ENCODE measurements at places on chromosomes 1 and 21.

- no peak for DNase-seq
Measured at GRCh38 chr1:223827193-223827663, 18.5 kb downstream of the TP53BP2 start.

DNA sequence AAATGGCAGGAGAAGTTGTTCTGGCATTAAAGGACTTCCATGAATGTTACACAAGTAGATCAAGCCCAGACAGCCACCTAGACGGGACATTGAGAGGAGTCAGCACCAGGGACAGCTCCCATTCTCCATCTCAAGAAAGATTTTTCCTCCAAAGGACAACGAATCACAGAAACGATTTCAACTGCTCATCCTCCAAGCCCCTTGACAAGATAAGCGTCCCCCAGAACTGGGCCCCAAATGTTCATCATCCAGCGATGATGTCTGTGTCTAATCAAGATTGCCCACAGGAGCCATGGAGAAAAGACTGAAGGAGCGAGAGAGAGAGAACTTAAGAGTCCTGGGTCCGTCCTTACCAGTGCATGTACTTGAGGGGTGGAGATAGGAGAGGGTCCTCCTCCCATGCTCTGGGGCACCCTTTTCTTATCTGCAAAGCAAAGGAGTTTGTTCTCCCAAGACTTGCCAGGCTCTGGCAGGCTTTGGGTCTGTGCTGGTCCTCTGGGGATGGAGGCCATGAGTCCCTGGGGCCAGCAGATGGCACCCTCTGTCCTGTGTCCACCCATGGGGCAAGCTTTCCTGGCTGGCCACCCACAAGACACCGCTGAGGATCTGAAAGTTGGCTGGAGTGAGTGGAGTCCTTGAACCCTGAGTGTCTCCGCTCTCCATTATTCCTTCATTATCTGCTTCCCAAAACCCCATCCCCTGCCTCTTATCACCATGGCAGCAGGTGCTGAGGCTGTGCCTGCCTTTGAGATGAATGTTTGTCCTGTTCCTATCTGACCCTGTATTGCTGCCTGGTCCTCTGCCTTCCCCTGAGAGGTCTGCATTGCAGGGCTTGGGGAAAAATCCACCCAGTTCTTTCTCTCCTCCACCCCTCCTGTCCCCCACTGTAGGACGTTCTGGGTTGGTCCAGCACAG is 164.6 kb downstream of the ACTL8 start:
- no peak for DNase-seq

DNA sequence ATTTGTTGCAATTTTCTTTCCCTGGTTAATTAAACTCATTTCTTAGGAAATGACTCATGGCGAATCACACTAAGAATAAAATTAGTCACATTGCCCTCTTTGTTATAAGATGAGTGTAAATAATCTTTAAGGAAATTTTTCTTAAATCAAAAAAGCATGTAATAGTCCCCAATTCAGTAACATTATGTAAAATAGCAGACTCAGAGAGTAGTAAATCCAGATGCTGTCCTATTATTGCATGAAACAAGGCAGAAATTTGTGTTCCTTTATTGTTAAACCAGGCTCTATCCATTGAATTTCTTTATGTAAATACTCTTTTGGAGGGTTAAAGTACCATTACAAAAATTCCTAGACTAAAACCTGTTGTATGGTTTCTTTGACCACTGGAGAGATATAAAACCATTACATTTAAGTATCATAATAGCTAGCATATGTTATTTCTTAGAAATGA is 154.5 kb upstream of the C1orf87 start:
- DNase-seq = no peak

- no peak for DNase-seq
Measured at GRCh38 chr1:155880251-155880650, 20.9 kb downstream of the SYT11 start.

GRCh38 chr1:87292684-87293493 is 35.8 kb upstream of the LMO4 start:
- no peak for DNase-seq

DNA sequence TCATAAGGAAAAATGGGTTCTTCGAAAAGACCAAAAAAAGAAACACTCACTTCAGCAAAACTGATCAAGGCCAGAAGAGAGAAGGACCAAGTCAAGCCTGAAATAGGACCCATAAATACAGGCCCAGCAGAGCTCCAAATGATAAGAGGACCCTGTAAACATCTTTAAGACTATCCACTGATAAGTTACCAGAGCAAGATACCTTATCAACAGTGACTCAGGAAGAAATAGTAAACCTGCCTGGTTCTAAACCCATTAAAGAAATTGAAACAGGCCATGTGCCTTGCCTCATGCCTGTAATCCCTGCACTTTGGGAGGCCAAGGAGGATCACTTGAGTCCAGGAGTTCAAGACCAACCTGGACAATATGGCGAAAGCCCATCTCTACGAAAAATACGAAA is 81.8 kb upstream of the ERRFI1 start:
- no peak for DNase-seq

DNA sequence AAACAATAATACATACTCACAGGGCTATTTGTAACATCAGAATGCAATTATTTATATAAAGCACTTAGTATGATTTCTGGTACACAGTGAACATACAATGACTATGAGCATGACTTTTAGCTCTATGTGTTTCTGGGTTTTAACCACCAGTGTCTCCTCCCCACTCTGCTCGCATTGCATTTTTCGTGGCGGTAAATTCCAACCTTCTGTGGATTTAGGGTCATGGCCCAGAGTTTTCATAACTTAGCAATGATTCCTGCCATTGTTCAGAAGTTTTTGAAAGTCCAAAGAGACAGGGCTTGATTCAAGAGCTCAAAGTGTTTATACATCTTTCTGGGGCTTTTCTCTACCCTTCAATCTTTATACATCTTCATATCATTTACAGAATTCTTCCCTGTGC is 191.3 kb downstream of the BACH1 start:
- no peak for DNase-seq

DNA sequence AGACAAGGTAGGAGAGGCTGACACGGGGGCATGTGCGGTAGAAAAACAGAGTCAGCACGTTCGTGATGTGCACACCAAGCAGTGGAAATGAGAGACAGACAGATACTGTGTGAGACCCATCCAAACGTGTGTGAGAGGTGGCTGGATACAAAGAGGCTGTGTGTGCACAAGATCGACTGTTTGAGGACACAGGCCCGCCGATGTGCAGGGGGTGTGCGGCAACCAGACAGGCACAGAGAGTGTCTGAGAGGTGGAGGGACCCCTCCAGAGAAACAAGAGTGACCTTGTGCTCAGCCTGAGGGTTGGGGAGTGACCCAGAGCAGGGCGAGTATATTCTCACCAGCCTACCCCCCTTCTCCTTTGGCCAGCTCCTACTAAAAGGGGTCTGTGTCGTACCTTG is 97.8 kb upstream of the IPO9 start:
- DNase-seq = no peak

GRCh38 chr1:47534436-47534835 is 96.6 kb downstream of the FOXD2 start:
- DNase-seq = no peak

- DNase-seq = no peak
Measured at GRCh38 chr1:200453553-200453905, 43.7 kb upstream of the ZNF281 start.

DNA sequence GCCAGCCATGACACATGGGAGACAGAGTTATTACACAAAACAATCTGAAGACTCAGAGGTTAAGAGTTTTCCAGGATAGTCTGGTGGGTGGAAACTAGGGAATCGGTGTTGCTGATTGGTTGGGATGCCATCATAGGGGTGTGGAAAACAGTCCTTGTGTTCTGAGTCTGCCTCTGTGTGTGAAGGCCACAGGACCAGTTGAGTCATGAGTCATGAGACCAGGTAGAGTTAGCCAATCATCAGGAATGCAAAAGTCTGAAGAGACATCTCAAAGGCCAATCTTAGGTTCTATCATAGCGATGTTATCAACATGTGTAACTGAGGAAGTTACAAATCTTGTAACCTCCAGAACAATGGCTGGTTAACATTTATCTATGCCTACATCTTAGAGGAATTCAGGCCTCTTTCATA is 49.7 kb upstream of the NEK7 start:
- no peak for DNase-seq

DNA sequence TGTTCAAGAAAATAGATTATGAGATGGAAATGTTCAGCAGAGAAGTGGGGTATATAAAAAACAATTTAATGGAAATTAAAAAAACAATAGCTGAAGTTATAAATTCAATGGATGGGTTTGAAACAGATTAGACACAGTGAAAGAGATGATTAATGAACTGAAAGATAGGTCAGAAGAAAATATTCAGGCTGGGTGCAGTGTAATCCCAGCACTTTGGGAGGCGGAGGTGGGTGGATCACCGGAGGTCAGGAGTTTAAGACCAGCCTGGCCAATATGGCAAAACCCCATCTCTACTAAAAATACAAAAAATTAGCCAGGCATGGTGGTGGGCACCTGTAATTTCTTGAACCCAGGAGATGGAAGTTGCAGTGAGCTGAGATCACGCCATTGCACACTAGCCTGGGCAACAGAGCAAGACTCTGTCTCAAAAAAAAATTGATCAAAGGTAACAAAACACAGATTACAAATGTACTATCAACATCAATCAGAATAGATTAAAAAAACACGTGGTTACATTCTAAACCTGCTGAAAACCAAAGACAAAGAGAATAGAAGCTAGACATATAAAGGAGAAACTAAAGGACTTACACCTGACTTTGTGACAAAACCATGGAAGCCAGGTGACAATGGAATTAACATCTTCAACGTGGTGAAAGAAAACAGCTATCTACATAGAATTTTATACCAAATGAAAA is 4.8 kb upstream of the SUMO3 start:
- DNase-seq = no peak

DNA sequence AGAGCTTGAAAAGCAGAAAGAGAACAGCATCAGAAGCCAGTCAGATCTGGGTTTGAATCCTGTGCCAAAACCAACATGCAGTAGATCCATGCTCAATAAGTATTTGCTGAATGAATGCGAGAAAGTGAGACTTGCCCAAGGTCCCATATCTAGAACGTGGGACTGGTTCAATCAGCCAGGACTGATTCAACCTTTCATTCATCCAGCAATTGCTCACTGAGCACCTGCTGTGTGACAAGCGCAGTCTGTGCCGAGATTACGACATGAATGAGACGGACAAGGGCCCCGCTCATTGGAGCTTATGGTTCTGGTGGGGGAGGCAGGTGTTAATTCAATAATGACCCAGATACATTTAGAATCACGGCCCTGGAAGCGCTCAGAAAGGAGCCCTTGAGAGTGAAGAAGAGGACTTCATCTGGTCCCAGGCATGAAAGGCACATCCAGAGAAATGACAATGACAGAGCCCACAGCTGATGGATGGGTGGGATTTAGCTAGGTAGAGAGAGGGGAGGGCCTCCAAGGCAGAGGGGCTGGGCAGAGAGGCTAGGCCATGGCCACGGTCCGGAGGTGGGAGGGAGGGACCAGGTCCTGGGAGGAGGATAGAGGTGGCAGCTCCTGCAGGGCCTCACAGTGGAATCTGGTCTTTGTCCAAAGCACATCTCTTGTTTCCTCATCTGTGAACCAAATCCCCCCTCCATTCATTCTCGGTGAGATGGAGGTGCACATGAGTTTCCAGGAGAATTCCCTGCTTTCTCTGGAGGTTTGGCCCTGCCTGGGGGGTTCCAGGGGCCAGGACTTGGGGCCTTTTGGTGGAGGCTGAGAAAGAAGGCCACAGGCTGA is 4.2 kb upstream of the FAM131C start:
- DNase-seq = no peak

DNA sequence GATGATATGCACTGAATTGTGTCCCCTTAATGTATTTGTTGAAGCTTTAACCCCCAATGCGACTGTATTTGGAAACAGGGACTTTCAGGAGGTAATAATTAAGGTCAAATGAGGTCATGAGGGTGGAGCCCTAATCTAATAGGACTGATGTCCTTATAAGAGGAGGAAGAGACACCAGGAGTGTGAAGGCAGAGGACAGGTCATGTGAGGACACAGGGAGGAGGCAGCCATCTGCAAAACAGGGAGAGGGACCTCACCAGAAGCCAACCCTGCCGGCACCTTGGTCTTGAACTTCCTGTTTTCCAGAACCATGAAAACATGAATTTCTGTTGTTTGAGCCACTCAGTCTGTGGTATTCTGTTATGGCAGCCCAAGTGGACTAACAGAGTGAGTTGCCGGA is 15.3 kb downstream of the SYF2 start:
- no peak for DNase-seq

- DNase-seq = no peak
Measured at GRCh38 chr1:174740249-174740968, 259.3 kb upstream of the CACYBP start.

DNA sequence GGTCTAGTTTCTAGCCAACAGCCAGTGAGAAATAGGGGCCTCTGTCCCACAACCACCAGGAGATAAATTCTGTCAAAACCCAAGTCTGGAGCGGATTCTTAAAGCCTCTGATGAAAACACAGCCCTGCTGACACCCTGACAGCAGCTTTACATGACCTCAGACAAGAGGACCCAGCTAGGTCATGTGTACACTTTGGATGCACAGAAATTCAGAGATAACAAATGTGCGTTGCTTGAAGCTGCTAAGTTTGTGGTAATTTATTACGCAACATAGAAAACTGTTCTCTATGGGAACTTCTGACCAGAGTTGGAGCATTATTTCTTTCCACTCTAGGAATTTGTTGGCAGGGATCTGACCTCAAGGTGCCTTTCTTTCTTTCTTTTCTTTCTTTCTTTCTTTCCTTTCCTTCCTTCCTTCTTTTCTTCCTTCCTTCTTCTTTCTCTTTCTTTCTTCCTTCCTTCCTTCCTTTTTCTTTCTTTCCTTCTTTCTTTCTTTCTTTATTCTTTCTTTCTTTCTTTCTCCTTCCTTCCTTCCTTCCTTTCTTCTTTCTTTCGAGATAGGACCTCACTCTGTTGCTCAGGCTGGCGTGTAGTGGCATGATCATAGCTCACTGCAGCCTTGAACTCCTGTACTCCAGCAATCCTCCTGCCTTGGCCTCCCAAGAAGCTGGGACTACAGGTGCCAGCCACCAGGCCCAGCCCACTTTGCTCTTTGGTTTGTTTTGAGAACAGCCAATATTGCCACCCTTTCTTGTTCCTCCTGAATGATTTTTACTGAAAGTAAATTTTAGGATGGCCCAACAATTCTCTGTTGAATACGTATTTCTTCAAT is 14.9 kb upstream of the HMGCS2 start:
- DNase-seq = no peak

- DNase-seq = no peak
Measured at GRCh38 chr1:239764546-239764945, 327.1 kb upstream of the FMN2 start.

DNA sequence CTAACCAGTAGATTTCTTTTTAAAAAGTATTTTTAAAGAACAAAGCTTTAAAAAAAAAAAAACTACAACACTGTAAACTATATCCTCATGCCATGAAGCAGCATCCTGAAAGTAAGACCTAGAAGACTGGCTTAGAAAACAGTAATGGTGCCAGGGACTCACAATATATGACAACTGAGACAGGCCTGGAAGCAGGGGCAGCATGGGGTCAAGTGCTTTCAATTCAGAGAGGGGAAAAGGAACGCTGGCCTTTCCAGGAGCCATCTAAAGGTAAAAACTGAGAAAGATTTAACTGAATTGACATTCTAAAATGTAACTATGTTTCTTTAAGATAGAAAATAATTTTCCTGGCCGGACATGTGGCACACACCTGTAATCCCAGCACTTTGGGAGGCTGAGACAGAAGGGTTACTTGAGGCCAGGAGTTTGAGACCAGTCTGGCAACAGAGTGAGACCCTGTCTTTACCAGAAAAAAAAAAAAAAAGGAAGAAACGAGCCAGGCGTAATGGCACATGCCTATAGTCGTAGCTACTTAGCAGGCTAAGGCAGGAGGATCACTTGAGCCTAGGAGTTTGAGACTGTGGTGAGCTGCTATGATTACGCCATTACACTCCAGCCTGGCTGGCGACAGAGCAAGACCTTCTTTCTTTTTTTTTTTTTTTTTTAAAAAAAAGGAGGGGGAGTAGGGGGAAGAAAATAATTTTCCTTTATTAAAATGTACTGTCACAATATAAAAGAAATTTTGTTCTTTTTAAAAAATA is 54.1 kb downstream of the SLC35D1 start:
- DNase-seq = no peak
